ENCODE measurements at places on chromosomes 4 and X.

- DNase-seq: no peak
Observed at GRCh38 chr4:78787392-78788006, 11.3 kb downstream of the BMP2K start.

DNA sequence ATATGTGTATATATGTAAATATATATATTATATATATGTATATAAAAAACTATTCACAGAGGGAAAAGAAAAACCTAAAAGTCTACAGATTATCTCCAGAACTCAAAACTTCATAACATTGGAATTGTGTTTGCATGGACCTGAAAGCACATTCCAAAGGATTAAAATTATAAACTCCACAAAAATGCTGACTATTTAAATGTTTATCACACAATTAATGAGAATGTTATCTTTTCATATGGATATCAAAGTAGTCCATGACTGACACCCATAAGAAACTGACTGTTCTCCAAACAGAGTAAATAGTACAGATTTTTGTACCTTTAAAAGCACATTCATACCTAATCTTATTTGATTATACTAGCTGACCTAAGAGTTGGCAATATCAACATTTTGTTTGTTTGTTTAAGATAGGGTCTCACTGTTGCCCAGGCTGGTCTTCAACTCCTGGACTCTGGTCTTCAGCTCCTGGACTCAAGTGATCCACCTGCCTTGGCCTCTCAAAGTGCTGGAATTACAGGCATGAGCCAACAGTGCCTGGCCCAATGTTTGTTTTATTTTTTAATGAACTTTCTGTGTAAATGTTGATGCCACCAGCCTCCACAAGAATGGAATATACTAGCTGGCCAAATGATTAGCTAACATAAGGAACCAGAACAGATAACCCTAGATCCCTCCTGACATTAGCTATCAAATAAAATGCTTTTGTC, 50.0 kb downstream of the SLC39A8 start:
- DNase-seq: no peak

GRCh38 chr4:118889312-118889691, 648 bp downstream of the SYNPO2 start:
- DNase-seq: no peak

DNA sequence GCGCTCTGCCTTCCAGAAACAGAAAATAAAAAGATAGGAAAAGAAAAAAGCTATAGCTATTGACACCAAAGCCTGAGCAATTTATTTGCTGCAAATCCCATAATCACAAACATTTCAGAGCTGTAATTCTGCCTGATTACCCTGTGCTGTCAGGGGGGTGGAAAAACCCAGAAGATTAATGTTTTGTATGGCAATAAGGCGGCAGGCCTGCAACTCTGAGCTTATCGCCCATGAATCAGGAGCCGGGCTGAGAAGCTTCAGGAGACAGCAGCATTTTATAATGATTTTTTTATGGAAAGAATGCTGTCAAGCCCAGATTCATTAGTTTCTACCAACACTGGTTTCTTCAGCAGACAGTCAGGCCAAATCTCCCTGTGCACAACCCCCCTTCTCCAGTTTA, 82.6 kb upstream of the TMEM164 start:
- no peak for DNase-seq

DNA sequence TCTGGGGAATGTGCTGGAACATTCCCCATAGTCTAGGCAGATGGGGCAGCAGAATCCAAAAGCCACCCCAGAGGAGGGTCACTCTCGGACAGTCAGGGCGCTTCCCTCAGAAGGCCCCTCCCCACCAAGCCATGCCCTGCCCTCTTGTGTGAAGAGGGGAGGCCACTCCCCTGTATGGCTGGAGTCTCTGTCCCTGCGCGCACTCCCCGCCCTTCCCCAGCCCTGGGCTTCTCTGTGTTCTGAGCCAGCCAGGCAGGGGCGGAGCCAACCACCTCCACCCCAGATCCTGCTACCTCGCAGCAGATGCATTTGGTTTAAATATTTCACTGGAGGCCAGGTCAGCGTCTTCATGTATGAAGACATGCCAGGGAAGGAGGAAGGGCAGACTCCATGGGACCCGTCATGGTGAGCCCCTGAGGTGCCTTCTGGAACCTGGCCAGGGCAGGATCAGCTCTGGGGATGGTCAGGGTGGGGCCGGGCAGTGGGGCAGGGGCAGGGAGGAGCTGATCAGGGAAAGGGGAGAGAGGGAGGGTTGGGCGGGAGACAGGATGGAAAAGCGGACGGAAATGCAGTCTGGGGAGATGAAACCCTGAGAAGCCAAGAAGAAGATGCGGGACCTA, 107.3 kb downstream of the ADRA2C start:
- no peak for DNase-seq

- no peak for DNase-seq
Observed at GRCh38 chr4:180528003-180528402, 1715.2 kb upstream of the TENM3 start.

Measured in NCI-H1694 (cell line).